Smooth muscle cell of trachea (primary cell): ENCODE measurements at places on chromosomes 16 and 17. TPM values are rescaled to one million over a fixed set of nuclear protein-coding genes. Genes with fewer than 3 reads are reported as not detected.

Gene SNAI3
- 0.33 TPM in 1 of 2 replicates, not detected in the other for total RNA-seq

Gene FUS
- total RNA-seq = 43.7 and 107 TPM in 2 replicates

Gene MSLN
- total RNA-seq = 0.17 TPM in 1 of 2 replicates, not detected in the other

Gene ITGAX
- 0.15 and 0.17 TPM in 2 replicates for total RNA-seq

Gene GAA
- total RNA-seq = 19.9 and 99.1 TPM in 2 replicates

Gene CLEC18C
- total RNA-seq = 0.15 and 0.99 TPM in 2 replicates

Gene MMD
- total RNA-seq = 43.8 and 77.6 TPM in 2 replicates

Gene SCO1
- 22.8 and 39.9 TPM in 2 replicates for total RNA-seq

Gene ARL5C
- not detected in 2 replicates for total RNA-seq

Gene CDC6
- 0.99 and 9.0 TPM in 2 replicates for total RNA-seq

Gene APOH
- not detected in 2 replicates for total RNA-seq

Gene UMOD
- total RNA-seq = not detected in 2 replicates

Gene STH
- not detected in 2 replicates for total RNA-seq

Gene EXOC3L1
- 0.17 TPM in 1 of 2 replicates, not detected in the other for total RNA-seq

Gene CDH16
- under 0.01 and 0.17 TPM in 2 replicates for total RNA-seq

Gene NPB
- 0.87 and 2.5 TPM in 2 replicates for total RNA-seq

Gene PSMD12
- total RNA-seq = 18.9 and 29.8 TPM in 2 replicates

Gene LGALS9B
- not detected in 2 replicates for total RNA-seq

Gene PTX4
- 0.29 TPM in 1 of 2 replicates, not detected in the other for total RNA-seq

Gene MIS12
- 7.3 and 15.6 TPM in 2 replicates for total RNA-seq

Gene CCDC92B
- not detected in 2 replicates for total RNA-seq

Gene TBC1D3L
- 6.7 and 7.8 TPM in 2 replicates for total RNA-seq

Gene CD300A
- 0.50 TPM in 1 of 2 replicates, not detected in the other for total RNA-seq
